ENCODE measurements at places on chromosomes 5 and 9. TPM values are rescaled to one million over a fixed set of nuclear protein-coding genes. Genes with fewer than 3 reads are reported as not detected.
A peak's percentile ranks its signal among the peaks of the same experiment; 100 is the strongest.

GRCh38 chr5:103346162-103346748 is 87.7 kb downstream of the MACIR start:
- DNase-seq = no peak

DNA sequence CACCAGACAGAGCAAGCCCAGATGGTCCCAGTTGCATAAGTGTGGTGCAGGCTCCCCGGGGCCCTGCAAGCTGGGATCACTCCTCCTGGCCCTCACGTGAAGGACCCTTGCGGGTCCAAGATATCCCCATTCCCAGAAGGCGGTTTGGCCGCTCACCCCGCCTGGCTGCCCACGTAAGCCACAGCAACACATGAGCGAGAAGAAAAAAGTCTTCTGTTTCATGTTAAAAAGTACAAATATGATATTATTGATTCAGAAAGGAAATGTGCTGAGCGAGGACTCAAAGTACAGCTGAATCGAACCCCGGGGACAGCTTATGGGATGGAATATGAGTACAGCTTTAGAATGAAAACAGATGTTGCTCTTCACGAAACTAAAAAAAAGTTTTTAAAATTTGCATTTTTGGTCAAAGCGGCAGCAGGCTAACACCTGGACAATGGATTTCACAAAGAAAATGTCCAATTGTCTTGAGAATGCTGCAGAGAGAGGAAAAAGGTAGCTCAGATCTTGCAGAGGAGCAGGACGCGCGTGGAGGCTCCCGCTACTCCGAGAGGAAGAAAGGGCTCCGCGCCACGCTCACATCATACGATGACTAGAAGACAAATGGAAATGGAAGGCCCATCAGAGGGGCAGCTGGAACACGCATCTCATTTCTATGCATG is 427.6 kb downstream of the IRX1 start:
- peak; percentile 75 for DNase-seq

The TUSC1 gene
- total RNA-seq = 17.7 TPM

The SMIM33 gene
- not detected for total RNA-seq

DNA sequence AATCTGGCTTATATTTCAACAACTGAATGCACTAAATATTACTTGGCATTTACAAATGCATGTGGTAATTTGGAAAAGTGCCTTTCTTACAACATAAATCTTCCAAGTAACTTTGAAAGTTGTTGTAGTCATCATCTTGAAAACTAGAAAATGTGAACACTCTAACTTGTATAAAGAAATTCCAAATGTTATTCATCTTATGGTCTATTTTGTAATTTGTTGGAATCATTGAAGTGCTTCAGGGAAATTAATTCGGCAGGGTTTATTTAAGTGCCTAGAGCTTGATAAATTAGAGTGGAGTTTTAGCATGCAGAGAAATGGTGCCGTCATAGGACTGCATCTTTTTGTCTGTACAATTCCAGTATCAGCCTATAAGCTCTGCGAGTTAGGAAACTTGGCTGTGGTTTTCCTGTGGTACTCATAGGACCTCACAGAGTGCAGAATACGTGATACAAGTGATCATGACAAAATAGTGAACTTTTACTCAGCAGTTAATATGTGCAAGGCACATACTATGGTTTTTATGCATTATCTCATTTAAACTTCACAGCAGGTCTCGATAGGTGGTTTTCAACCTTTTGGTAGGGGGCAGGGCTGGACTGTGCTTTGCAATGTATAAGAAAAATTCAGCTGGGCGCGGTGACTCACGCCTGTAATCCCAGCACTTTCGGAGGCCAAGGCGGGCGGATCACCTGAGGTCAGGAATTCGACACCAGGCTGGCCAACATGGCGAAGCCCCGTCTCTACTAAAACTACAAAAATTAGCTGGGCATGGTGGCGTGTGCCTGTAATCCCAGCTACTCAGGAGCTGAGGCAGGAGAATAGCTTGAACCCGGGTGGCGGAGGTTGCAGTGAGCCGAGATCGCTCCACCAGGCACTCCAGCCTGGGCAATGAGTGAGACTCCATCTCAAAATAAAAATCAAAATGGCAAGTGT is 79.6 kb downstream of the RAI14 start:
- no peak for DNase-seq

DNA sequence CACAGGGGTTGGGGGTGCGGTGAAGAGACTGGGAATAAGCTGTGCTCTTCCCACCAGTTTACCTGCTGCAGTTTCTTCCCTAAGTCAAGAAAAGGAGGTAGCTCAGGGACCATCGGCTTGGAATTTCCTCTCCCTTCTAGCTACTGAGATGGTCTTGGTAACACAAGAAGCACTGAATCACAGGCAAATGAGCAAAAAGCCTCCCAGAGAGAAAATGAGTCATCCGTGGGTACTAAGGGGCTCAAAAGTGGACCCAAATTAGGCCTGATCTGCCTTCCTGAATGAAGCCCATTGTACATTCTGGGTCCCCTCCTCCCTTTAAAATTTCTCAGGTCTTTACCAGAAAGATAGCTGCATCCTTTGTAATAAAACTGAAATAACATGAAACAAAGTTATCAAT is 49.9 kb downstream of the PTPN3 start:
- DNase-seq = no peak

GRCh38 chr5:91532281-91532680 is 149.2 kb upstream of the ARRDC3 start:
- no peak for DNase-seq

DNA sequence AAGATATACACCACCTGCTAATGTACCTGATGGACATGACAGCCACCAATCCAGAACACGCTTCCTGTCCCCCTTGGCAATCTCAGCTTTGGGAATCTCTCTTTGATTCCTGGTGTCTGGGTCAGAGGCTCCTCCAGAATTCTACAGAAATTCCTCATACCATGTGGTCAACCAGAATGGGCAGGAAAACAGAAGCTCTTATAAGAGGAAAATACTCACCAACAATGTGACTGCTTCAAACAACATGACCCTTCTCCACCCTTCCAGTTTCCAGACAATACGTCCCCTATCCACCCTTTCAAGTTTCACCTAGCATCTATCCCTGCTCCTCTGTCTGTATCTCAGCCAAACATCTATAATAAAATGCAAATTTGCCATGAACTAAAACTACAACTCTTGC is 247.2 kb downstream of the DENND1A start:
- DNase-seq = no peak

- no peak for DNase-seq
These were observed 3.3 kb downstream of the MAT2B start for GRCh38 chr5:163508753-163509152.

DNA sequence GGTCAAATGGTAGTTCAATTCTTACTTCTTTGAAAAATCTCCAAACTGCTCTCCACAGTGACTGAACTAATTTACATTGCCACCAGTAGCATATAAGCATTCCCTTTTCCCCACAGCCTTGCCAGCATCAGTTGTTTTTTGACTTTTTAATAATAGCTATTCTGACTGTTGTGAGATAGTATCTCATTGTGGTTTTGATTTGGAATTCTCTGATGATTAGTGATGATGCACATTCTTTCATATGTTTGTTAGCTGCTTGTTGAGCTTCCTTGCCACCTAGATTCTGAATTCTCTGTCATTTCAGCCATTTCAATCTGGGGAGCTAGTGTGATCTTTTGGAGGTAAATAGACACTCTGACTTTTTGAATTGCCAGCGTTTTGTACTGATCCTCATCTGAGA is 24.0 kb downstream of the CDK20 start:
- DNase-seq = no peak

The PCDHGA7 gene
- 8.2 TPM for total RNA-seq

The PCDHA7 gene
- total RNA-seq = 0.36 TPM

- no peak for DNase-seq
These were observed 211.4 kb upstream of the FTMT start for GRCh38 chr5:121640298-121640697.

The OTP gene
- not detected for total RNA-seq

The N4BP3 gene
- 0.95 TPM for total RNA-seq

DNA sequence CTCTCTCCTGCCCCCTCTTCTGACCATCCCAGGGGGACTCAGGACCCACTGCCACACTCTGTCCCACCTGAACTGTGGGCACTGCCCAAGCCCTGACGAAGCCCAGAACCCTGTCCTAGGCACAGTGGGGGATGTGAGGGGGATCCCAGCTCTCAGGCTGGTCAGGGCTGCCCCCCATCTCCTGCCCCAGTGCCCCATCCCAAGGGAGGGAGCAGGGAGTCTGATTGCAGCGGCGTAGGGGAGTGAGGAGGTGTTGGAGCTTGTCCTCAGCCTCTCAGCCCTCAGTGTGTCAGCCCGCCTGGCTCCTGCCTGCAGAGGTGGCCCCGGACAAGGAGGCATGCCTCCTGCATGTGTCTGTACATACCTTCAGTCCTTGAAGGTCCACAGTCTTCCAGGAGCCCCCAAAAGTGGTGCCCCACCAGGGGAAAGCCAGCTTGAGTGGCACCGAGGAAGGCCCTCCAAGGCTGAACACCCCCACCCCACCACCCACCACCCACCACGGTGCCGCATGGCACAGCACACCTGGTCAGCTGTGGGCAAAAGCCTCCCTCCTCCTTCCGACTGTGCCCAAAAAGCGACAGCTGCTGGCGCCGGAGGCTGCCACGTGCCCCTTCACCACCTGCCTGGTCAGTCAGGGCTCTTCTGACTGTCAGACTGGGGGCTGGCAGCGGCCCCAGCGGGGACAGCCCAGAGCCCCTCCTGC is 930 bp downstream of the SARDH start:
- DNase-seq = peak; percentile 56

DNA sequence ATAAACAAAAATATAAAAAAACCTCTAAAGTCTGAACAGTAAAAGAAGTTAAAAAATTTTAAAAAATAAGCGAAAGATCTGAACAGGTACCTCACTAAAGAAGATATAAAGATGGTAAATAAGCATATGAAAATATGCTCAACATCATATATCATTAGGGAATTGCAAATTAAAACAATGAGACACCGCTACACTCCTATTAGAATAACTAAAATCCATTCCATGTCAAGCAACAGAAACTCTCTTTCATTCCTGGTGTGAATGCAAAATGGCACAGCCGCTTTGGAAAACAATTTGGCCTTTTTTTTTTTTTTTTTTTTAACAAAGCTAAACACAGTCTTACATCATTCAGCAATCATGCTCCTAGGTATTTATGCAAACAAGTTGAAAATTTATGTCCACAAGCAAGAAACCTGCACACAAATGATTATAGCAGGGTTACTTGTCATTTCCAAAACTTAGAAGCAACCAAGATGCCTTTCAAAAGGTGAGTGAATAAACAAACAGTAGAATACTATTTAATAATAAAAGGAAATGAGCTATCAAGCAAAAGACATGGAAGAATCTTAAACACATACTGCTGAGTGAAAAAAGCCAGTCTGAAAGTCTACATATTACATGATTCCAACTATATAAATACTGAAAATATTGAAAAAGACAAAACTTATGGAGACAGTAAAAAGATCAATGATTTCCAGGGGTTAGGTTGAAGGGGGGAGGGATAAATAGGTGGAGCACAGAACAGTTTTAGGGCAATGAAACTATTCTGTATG is 22.1 kb downstream of the ANXA1 start:
- no peak for DNase-seq
